ENCODE measurements at places on chromosomes 5 and 9.

DNA sequence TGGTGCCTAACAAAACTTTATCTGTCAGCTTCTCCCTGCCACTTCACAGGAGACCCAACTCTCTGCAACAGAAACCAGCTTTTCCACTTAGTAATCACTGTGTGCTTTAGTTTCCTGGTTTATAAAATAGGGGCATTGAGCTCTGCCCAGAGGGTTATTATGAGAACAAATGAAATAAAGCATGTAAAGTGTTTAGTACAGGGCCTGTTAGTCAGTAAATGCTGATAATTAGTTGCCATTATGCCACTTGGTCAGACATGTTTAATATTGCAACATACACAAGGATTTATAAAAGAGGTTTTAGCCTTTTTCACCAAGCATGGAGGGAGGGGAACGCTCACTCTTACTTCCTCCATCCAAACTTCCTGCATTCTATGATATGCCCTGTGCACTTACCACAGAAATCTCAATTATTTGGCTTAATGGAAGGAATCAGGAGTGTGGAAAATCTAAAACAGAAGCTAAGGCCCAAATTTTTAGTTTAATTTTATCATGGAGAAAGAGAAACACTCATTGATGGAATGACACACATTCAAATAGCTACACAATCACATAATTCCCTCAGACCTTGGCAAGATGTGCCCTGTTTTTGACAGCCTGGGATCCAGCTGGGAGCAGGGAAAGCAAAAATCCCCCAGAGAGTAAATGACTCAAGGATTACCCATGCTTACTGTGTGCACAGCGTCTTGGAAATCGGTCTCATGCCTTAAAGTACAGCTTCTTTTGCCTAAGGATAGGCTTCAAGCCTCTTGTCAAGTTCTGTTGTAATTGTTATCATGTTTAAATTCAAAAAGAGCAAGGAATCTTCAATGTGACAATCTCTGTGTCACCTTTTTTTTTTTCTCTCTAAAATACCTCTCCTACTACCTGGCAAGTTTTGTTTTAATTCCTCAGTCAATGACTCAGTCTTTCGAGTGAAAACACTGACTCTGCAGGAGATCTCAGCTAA is 34.0 kb downstream of the ZNF474 start:
- no peak overlapping the region for H3K4me3 ChIP-seq
- no peaks in the 10 kb centered on the region for H3K4me1 ChIP-seq
- H3K27me3 ChIP-seq = peaks cover 14% of the 10 kb centered on the region
- DNase-seq = no peak
- no peak overlapping the region for H3K27ac ChIP-seq
- H3K36me3 ChIP-seq = no peaks in the 10 kb centered on the region

DNA sequence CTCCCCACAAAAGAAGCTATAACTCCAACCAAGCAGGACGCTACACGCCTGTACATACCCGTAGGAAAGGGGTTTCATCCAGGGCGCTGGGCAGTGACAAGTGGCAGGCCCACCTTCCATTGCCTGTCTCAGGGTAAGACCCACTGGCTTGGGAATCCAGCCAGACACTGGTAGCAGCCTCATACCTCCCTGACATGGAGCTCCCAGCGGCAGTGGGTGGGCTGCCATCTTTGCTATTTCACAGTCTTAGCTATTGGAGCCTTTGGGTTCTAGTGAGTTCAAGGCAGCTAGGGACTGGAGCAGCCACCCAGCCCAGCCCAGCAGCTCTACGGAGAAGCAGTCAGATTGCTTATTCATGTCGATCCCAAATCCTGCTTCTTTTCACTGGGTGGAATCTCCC is 3.4 kb upstream of the IFNA10 start:
- peaks cover 3% of the 10 kb centered on the region for H3K4me1 ChIP-seq
- peaks cover 11% of the 10 kb centered on the region for H3K36me3 ChIP-seq
- no peak overlapping the region for H3K4me3 ChIP-seq
- H3K27me3 ChIP-seq = peaks cover 29% of the 10 kb centered on the region
- DNase-seq = no peak
- H3K27ac ChIP-seq = no peak overlapping the region

DNA sequence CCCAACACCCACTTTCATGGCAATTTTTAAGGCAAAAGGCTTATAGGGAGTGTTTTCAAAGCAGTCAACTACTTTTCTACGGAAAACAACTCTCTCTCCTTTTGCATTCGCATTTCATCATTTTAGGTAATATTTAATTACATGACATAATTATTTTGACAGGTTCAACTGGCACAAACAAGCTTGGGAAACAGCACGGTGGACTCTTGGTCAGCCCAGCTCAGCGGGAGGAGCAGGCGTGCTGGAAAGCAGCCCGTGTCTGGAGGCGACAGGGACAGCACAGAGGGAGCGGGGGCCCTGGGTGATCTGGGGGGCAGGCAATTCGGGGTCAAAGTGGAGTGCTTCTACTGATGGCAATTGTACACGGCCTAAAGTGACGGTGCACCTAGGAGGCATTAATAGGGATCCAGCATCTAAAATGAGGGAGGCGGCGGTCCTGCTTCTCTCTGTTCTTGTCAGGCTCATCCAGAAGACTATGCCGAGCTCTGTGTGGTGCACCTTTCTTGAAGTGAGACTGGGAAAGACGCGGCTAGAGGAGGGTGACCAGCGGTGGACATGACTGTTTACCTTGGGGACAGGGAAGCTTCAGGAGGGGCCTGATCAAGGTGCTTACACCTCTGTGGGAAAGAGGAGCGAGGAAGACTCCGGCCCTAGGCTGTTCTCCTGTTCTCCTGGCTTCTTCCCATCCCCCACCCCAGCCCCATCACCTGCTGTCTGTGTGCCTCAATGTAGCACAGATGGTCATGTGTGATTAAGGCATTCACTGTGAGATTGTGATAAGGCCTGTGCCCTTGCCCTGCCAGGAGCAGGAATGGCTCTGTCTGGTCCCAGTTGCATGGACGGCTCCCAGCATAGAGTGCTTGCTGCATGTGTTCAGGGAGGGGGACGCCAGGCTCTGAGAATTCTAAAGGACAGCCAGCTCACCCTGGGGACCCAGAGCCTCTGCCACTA is 3.4 kb downstream of the MYMK start:
- no peak for DNase-seq
- peaks cover 43% of the 10 kb centered on the region for H3K27me3 ChIP-seq
- no peak overlapping the region for H3K27ac ChIP-seq
- H3K4me1 ChIP-seq = peaks cover 6% of the 10 kb centered on the region
- H3K36me3 ChIP-seq = peaks cover 4% of the 10 kb centered on the region

- H3K4me1 ChIP-seq = peaks cover 3% of the 10 kb centered on the region
- peaks cover 6% of the 10 kb centered on the region for H3K27me3 ChIP-seq
- no peak overlapping the region for H3K4me3 ChIP-seq
- no peak for DNase-seq
- no peak overlapping the region for H3K27ac ChIP-seq
Observed at GRCh38 chr5:122458278-122458872, 146.3 kb downstream of the SNCAIP start.

DNA sequence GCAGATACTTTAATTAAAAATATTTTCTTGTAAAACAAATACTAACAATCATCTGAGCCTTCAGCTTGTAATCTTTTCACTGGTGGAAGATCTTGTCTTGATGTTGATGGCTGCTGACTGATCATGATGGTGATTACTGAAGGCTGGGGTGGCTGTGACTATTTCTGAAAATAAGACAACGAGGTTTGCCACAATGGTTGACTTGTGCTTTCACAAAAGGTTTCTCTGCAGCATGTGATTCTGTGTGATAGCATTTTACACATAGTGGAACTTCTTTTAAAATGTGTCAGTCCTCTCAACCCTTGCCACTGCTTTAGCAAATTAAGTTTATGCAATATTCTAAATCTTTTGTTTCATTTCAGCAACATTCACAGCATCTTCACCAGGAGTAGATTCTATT is 461.0 kb downstream of the CCDC171 start:
- DNase-seq = no peak
- H3K36me3 ChIP-seq = no peaks in the 10 kb centered on the region
- H3K4me1 ChIP-seq = no peaks in the 10 kb centered on the region
- no peaks in the 10 kb centered on the region for H3K27me3 ChIP-seq

GRCh38 chr9:34737677-34738260 is 27.8 kb upstream of the CCL21 start:
- no peaks in the 10 kb centered on the region for H3K36me3 ChIP-seq
- peaks cover 63% of the 10 kb centered on the region for H3K27me3 ChIP-seq
- peaks cover 2% of the 10 kb centered on the region for H3K4me1 ChIP-seq

GRCh38 chr5:130099008-130099407 is 194.7 kb downstream of the CHSY3 start:
- no peak overlapping the region for H3K27ac ChIP-seq
- DNase-seq = no peak
- no peaks in the 10 kb centered on the region for H3K4me1 ChIP-seq
- H3K4me3 ChIP-seq = no peak overlapping the region
- H3K27me3 ChIP-seq = peaks cover 24% of the 10 kb centered on the region

Data from T-helper 17 cell (primary cell).